ENCODE measurements at places on chromosomes 5 and 9.

DNA sequence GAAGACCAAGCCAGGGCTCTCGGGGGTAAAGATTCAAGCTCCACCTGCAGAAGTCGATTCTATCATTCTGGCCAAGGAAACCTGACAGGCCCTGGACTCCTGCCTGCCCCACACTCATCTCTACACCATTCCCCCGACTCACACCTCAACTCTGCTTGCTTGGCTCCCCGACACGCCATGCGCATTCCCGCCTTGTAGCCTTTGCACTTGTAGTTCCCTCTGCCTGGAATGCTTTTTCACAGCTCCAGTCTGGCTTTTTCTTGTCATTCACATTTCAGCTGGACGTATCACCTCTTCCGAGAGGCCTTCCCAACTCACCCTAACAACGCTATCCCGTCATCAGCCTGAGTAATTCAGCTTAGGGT lies 28.7 kb upstream of the HAND1 start:
- no peak for DNase-seq

GRCh38 chr5:79070350-79070667 lies 742 bp downstream of the BHMT2 start:
- no peak for DNase-seq

DNA sequence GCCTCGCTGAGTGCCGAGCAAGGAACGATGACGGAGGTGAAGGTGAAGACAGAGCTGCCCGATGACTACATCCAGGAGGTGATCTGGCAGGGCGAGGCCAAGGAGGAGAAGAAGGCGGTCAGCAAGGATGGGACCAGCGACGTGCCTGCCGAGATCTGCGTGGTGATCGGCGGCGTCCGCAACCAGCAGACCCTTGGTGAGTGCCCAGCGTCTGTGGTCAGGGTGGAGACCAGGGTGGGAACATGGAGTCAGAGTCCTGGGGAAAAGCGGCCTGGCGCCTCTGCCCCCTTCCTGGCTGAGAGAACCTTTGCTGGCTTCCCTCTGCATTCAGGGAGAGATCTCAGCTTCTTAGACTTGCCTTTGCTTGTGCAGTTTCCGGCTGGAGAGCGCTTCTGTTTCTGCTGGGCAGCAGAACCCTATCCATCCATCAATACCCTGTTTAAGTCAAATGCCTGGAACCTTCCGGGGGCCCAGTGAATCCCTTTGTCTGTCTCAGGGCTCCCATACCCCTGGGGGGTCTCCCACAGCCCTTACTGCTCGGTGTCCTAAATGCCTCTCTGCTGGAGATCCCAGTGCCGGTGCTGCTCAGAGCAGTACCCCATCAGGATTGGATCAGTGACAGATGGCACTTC lies 89.6 kb downstream of the AMBP start:
- no peak for DNase-seq

DNA sequence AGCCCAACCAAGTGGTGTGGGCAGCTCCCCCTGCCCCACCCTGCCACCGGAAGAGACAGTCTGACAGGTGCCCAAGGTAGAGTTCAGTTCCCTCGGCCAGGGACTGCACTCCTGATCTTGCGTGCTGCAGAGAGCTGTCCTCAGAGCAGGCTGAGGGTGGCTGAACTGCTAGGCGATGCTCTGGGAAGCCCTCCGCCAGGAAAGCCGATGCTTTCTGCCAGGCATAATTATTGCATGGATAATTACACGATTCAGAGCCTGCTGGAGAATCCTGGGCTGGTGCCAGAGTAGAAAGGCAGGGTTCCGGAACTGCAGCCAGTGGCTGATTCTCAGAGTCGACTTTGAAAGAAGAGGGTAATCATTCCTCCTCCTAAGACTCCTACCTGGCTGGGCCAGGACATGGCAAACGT lies 19.3 kb downstream of the KCNIP1 start:
- peak; percentile 61 for DNase-seq

DNA sequence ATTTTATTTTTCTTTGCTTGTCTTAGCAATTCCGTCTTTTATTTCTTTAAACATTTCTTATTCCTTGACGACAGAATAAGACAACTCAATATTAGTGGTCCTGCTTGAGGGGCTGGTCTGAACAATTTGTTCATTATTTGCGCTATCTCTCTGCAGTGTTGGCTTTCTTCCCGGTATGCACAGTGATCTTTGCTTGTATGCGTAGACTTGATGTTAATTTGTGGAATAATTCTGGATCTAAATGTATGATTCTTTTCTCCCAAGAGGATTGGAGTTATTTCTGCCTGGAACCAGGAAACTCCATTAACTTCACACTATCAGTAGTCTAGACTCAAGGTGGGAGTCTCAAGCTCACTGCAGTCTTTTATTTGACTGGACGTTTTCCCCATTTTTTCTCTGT lies 80.4 kb downstream of the KDM4C start:
- no peak for DNase-seq

GRCh38 chr9:11158063-11158462 lies 545.3 kb upstream of the PTPRD start:
- peak; percentile 39 for DNase-seq

DNA sequence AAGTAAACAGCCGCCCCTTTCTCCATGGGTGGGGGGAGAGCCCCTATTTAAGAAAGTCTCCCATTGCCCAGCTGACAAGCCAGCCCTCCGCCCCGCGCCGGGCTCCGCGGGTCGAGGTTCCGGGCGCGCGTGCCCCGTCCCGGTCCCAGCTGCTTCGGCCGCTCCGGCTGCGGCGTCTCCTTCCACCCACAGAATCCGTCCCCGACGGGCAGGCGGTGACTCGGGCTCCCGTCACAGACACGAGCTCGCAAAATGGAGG lies 223 bp downstream of the NR3C1 start:
- DNase-seq: no peak

GRCh38 chr5:56638061-56638621 lies 177.2 kb upstream of the MAP3K1 start:
- peak; percentile 18 for DNase-seq

DNA sequence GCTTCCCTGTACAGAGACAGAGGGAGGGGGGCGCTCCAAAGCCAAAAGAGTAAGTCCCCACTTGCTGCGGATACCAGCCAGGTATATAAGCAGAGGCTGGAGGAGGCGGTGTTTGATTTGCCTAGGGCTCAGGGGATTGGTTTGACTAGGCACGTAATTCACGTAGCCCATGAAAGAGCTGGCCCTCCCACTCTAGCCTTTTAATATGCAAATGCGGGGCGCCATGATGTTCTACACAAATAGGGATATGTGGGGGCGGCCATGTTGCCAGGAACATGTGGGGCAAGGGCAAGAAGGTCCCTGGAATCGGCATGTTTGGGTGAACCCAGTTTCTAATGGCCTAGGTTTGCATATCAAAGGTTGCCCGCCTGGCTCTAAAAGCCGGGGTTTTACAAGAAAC lies 3.3 kb upstream of the PRLR start:
- peak; percentile 10 for DNase-seq

DNA sequence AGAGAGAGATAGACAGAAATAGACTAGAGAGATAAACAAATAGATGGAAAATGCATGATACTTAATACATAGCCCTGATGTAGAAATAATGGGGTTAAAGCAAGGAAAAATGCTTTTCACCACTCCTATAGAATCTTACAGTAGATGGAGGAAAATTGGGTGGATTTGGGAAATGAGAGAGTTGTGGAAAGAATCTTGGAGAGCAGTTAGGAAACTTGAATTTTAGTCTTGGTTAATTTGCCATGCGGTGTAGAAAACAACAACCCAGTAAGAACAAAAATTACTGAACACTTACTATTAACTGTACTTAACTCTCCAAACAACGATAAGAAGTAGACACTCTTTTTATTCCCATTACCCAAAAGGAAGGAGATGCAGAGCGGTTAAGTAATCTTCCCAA lies 329.8 kb downstream of the ZNF608 start:
- DNase-seq: no peak

GRCh38 chr5:43627028-43627427 lies 24.0 kb downstream of the NNT start:
- peak; percentile 51 for DNase-seq

DNA sequence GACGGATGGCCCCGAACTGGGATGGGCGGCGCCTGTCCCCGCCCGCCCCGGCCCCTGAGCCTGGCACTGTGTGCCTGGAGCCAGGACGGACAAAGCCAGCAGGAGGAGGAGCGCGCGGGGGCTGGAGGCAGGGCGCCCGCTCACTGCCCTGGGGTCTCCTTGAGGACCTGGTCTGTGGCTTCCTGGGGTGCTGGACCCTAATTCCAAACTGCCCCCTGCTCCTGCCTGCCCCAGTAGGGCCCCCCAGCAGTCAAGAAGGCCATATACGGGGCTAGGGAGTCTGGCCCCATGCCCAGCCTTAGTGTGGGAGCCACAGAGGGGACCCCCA lies 29.2 kb upstream of the RXRA start:
- no peak for DNase-seq

GRCh38 chr9:13109781-13110180 lies 169.7 kb downstream of the MPDZ start:
- DNase-seq: peak; percentile 9

- no peak for DNase-seq
Observed at GRCh38 chr5:113866763-113867162, 353.3 kb downstream of the YTHDC2 start.

GRCh38 chr5:9362600-9362999 lies 183.3 kb downstream of the SEMA5A start:
- DNase-seq: no peak

GRCh38 chr5:172800088-172800551 lies 29.1 kb upstream of the DUSP1 start:
- no peak for DNase-seq

- no peak for DNase-seq
Observed at GRCh38 chr9:37996819-37997217, 72.2 kb downstream of the SHB start.

- no peak for DNase-seq
Observed at GRCh38 chr9:137515338-137515724, 34.9 kb downstream of the PNPLA7 start.

DNA sequence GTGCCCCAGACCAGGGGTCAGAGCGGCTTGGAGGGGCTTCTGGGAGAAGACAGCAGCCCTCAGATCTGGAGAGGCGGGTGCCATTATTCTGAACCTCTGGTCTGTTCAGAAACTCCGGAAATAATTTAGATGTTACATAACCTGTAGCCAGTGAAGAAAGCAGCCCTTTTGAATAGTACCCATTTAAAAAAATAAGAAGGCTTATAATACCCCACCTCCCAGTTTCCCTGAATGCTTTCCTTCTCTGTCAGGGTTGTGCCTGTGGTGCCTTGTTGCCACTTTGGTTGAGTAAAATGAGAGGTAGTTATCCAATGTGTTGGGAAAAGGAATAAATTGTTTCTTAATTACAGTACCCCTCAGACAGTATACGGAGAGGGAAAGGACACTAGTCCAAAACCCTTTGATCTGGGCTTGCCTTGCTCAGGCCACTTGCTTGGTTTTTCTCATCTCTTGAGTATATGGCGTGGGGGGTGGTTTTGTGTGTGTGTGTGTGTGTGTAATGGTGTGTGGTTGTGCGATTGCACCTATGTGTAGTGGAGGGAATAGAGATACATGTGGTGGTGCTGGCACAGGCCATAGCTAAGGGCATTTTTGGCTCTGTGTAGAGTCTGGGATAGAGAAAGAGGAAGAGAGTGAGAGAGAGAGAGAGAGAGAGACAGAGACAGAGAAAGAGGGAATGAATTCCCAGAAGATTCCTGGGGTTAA lies 59.1 kb upstream of the TLR4 start:
- no peak for DNase-seq
